Activated T-helper 2 cell treated with anti-CD3 and anti-CD28 coated beads, Interferon-gamma antibody, Interleukin-2, Interleukin-4, amounts not matched to agents 10 μg/mL and 5 μg/mL and 100 μg/mL, durations not matched to agents 14 hours and 24 hours and 36 hours (primary cell): ENCODE measurements at places on chromosomes 3 and 15. TPM values are rescaled to one million over a fixed set of nuclear protein-coding genes. Genes with fewer than 3 reads are reported as not detected.

GRCh38 chr15:52307847-52308246, 12.2 kb upstream of the MYO5C start:
- DNase-seq = no peak
- H3K4me3 ChIP-seq = no peak overlapping the region
- H3K27me3 ChIP-seq = no peaks in the 10 kb centered on the region
- no peak overlapping the region for H3K27ac ChIP-seq
- peaks cover 9% of the 10 kb centered on the region for H3K36me3 ChIP-seq

DNA sequence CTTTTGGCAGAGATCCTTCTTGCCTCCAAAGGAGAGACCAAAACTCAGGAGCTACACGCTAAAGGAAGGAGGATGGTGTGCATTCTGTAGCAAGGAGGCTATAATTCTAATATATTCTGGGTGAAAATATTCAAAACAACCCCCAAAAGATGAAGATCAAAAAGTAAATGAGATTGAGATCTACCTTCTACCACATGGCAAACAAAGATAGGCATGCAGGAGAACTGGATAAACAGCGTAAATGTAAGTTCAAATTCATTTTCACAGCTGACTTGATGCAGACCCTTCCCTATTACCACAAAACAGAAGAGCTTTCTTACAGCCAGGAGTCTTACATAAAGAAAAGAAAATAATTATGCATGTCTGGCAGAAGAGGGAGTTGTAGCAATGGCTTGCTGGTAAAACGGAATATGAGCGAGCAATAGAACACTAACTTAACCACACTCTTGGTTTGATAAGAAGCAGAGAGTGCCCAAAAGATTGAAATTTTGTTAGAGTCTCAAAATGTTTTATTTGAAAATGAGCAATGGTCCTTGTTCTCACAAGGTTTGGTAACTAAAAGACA, 272.7 kb downstream of the MECOM start:
- no peaks in the 10 kb centered on the region for H3K4me1 ChIP-seq
- DNase-seq = no peak
- H3K36me3 ChIP-seq = no peaks in the 10 kb centered on the region
- H3K4me3 ChIP-seq = no peak overlapping the region
- no peak overlapping the region for H3K27ac ChIP-seq
- peaks cover 9% of the 10 kb centered on the region for H3K27me3 ChIP-seq

The AQP9 gene
- 0.89 and 0.94 TPM in 2 replicates for total RNA-seq

The CCR8 gene
- 11.3 and 12.2 TPM in 2 replicates for total RNA-seq

The CCDC39 gene
- total RNA-seq = not detected in 2 replicates

GRCh38 chr3:64554096-64554920, 133.5 kb downstream of the ADAMTS9 start:
- no peak overlapping the region for H3K27ac ChIP-seq
- no peaks in the 10 kb centered on the region for H3K36me3 ChIP-seq
- H3K4me3 ChIP-seq = no peak overlapping the region
- no peaks in the 10 kb centered on the region for H3K27me3 ChIP-seq

The DLL4 gene
- total RNA-seq = 0.14 and 0.37 TPM in 2 replicates

DNA sequence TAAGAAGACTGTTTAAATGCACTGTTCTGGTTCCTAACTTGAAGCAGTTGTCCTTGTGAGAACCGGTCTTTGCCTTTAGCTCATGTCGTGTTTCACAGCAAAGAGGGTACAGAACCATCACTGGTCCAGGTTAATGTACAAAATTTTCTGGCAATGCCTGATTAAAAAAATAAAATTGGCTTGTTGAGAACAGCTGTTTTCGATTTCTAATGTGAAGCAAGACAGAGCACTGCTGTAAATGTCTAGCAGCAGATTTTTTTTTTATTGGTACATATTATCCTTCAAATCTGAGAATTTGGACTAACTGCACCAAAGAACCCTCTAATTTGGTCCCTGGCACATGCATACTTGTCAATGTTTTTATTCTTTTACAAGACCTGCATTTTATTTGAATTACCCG, 103.3 kb downstream of the STT3B start:
- peak overlapping the region; percentile 85 for H3K27ac ChIP-seq
- no peaks in the 10 kb centered on the region for H3K27me3 ChIP-seq
- H3K4me3 ChIP-seq = peak overlapping the region; percentile 3
- H3K36me3 ChIP-seq = peaks cover 49% of the 10 kb centered on the region
- DNase-seq = no peak

GRCh38 chr15:22904736-22905135, 66.3 kb downstream of the NIPA2 start:
- no peak overlapping the region for H3K27ac ChIP-seq
- no peak for DNase-seq
- no peaks in the 10 kb centered on the region for H3K4me1 ChIP-seq

The KLHL40 gene
- total RNA-seq = not detected in 2 replicates

DNA sequence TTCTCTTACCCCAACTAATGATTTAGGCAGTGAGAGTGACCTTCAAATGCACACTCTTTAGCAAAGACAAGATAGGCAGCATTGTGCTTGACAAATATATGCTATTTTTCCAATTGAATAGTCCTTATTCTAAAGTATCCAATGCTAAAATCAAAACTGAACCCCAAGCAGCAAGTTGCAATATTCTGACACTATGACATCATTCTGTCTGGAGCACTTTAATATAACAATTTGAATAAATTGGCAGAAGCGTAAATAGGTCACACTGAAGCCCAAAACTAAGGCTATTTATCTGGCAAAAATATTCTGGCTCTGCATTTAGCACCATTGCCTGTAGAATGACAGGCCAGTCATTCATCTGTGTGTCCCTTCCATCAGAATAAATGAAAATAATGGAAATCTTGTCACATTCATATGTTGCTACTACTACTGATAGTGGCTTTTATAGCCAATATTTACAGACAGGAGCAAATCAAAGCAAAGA, 2.9 kb downstream of the CBLB start:
- H3K36me3 ChIP-seq = peaks cover 45% of the 10 kb centered on the region
- H3K4me1 ChIP-seq = peaks cover 28% of the 10 kb centered on the region
- H3K4me3 ChIP-seq = peak overlapping the region; percentile 89
- no peaks in the 10 kb centered on the region for H3K27me3 ChIP-seq

The RAB6B gene
- total RNA-seq = 4.6 and 7.6 TPM in 2 replicates

The FSIP1 gene
- 0.14 and 0.16 TPM in 2 replicates for total RNA-seq

- peaks cover 10% of the 10 kb centered on the region for H3K27me3 ChIP-seq
- DNase-seq = no peak
- H3K4me1 ChIP-seq = no peaks in the 10 kb centered on the region
- no peak overlapping the region for H3K4me3 ChIP-seq
- no peak overlapping the region for H3K27ac ChIP-seq
Observed at GRCh38 chr3:46599590-46599989, 12.7 kb upstream of the FAM240A start.

GRCh38 chr15:33735637-33736247, 232.6 kb upstream of the CHRM5 start:
- H3K4me1 ChIP-seq = no peaks in the 10 kb centered on the region
- no peak for DNase-seq
- H3K36me3 ChIP-seq = no peaks in the 10 kb centered on the region
- H3K4me3 ChIP-seq = no peak overlapping the region
- H3K27ac ChIP-seq = no peak overlapping the region

DNA sequence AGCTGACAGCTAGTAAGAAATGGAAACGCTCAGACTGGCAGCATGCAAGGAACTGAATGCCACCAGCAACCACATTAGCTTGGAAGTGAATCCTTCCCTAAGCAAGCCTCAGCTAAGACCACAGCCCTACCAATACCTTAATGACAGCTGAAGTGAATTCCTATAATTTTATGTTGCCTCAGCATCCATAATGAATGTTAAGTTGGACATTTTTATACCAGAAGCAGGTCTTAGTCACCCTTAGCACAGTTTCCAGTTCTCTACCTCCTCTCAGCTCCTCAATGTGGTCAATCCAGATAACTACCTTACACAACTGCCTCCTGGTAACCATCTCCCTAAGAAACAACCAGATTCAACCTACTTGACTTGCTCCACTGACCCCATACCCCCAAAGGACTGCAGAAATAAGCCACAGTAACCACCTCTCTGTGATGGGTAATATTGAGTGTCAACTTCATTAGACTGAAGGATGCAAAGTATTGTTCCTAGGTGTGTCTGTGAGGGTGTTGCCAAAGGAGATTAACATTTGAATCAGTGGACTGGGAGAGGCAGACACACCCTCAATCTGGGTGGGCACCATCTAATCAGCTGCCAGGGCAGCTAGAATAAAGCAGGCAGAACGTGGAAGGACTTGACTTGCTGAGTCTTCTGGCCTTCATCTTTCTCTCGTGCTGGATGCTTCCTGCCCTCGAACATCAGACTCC, 33.5 kb downstream of the NEDD4 start:
- no peaks in the 10 kb centered on the region for H3K4me1 ChIP-seq
- no peak for DNase-seq
- no peak overlapping the region for H3K4me3 ChIP-seq
- no peaks in the 10 kb centered on the region for H3K36me3 ChIP-seq

DNA sequence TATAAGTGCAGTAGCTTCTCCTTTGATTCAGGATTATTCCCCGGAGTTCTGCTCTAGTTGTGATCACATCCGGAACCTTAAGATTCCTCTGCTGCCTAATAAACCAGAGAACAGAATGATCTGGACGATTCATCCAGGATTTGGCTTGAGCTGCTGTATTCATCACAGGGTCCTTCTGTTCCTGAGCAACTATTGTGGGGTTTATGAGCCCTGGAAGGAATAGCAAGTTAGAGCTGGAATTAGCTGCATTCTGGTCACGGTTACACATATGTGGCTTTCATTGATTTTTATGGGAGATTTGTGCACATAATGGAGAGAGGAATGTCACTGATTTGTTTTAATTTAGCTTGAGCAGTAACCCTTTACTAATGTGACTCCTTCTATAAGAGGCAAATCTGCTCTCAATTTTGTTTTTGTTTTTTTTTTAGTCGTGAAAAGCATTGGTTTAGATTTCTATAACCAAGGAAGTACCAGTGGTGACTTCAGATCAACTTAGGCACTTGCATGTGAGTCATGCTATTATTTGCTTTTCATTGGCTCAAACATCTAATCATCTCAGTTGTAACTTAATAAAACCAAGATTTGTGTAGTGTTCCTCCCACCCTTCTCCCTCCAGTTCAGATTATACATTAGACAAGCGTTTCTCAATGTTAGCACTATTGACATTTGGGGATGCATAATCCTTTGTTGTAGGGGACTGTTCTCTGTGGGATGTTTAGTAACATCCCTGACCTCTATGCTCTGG, 148.5 kb downstream of the OTOL1 start:
- H3K36me3 ChIP-seq = no peaks in the 10 kb centered on the region
- H3K27ac ChIP-seq = no peak overlapping the region

DNA sequence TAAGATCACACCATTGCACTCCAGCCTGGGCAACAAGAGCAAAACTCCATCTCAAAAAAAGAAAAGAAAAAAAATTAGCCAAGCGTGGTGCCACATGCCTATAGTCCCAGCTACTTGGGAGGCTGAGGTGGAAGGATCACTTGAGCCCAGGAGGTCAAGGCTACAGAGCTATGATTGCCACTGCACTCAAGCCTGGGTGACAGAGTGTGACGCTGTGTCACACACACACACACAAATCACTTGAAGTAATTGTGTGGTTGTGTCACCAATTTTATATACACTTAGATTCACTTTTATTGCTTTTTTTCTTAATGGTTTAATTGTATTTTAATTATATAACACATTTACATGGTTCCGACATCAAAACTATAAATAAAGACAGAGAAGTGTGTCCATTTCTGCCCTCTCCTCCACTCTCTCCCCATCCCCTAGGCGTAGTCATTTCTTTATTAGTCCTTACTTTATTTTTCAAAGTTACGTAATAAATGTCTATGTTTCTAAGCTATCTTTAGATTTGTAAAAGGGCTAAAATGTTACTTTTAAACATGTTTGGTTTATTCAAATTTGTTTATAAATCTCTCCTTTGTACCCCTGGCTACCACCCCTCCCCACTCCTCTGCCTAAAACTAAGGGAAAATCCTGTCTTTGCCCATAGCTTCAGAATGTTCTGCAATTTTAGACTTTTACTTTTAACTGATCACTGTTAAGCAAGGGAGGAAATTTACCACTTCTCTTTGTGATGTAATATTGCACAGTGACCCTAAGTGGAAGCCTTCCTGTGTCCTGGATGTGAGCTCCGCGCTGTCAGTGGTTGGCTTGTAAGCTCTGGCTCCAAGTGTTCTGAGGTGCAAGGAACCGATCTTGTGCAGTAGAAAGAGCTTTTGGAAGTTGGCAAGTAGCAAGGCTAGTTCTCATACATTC, 10.8 kb upstream of the VILL start:
- no peak overlapping the region for H3K27ac ChIP-seq
- DNase-seq = no peak
- no peaks in the 10 kb centered on the region for H3K36me3 ChIP-seq
- H3K27me3 ChIP-seq = no peaks in the 10 kb centered on the region

DNA sequence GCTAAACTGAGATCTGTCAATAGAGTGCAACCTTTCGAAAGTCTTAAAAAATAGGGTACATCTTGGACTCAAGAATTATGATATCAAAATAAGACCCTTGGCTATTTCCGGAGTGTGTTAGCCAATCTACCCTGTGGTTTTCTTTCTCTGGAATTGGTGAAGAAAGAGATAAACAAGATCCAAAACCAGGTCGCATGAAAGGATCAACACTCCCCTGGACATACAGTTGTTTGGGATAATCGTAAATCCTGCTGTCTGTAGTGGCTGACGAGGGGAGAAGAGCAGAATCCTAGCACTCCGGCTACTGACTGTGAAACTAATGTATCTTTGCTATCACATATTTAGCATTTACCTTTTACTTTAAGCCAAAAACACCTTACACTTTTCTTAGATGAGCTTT, 30.9 kb downstream of the FNDC3B start:
- peaks cover 22% of the 10 kb centered on the region for H3K4me1 ChIP-seq
- no peak for DNase-seq
- H3K4me3 ChIP-seq = no peak overlapping the region
- H3K27me3 ChIP-seq = no peaks in the 10 kb centered on the region

DNA sequence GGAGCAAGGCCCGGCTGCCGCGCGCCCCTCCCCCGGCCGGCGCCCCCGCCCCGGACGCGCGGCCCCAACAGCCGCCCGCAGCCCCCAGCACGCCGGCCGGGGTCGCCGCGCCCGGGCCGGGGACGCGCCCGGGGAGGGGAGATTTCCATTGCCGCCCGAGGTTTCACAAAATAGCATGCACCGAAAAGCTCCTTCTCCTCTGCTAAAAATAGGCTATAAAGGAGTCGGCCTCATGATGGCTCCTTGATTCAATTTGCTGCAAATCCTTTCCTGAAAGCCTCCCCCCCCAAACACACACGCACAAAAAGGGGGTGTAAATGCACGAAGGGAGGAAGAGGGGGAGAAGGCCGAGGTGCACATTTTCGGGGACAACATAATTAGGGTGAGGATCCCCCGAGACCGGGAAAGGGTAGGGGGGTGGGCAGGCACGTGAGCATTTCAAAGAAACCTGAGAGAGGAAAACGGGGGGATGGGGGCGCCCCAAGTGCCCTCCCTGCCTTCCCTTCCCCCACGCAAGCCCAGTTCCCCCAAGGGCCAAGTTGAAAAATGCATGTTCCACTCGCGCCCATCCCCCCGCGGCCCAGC, 734 bp downstream of the TBL1XR1 start:
- peaks cover 45% of the 10 kb centered on the region for H3K4me1 ChIP-seq
- peaks cover 37% of the 10 kb centered on the region for H3K36me3 ChIP-seq
- H3K4me3 ChIP-seq = peak overlapping the region; percentile 97
- peak; percentile 29 for DNase-seq

The MUC13 gene
- not detected in 2 replicates for total RNA-seq

The TBCCD1 gene
- 17.5 and 17.7 TPM in 2 replicates for total RNA-seq

GRCh38 chr3:52503788-52504424, 8.8 kb downstream of the STAB1 start:
- H3K36me3 ChIP-seq = no peaks in the 10 kb centered on the region
- no peaks in the 10 kb centered on the region for H3K27me3 ChIP-seq
- no peak for DNase-seq
- no peak overlapping the region for H3K27ac ChIP-seq

The ATP13A5 gene
- total RNA-seq = not detected in 2 replicates

GRCh38 chr3:128734523-128735189, 8.7 kb downstream of the RAB7A start:
- H3K4me1 ChIP-seq = peaks cover 46% of the 10 kb centered on the region
- no peak overlapping the region for H3K4me3 ChIP-seq
- DNase-seq = no peak
- H3K27ac ChIP-seq = peak overlapping the region; percentile 5

The SLC22A13 gene
- 0.51 and 0.78 TPM in 2 replicates for total RNA-seq

The INKA1 gene
- 1.2 and 2.3 TPM in 2 replicates for total RNA-seq

The RTP1 gene
- not detected in 2 replicates for total RNA-seq
